ENCODE measurements at places on chromosomes 7 and 10.

- no peak for DNase-seq
These were observed 62.0 kb upstream of the PODXL start for GRCh38 chr7:131618391-131618790.

DNA sequence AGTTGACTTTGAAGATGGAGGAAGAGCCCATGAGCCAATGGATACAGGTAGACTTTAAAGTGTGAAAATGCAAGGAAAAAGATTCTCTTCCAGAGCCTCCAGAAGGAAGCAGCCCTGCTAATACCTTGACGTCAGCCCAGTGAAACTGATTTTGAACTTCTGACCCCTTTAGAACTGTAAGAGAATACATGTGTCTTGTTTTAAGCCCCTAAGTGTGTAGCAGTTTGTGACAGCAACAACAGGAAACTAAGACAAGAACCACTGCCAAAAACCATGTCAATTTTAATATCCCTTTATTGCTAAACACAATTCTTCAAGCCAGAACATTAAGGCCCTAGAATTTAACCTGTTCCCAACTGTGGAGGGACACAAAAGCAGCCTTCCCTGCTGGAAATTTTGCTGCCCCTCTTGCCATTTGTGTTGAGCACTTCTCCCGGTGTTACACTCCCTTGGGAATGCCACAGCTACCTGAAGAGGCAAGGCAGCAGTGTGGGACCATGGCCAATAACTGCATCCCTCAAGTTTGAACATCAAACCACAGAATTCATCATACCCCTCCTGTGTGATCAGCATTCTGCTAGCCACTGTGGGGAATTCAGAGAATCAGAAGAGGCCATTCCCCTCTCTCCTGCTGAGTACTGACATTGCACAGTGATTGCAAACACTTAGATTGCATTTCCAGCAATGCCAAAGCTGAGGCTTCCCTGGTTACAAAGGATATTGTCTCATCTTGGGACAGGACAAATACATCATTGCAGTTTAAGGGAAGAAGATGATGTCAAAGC, 12.3 kb upstream of the CCDC172 start:
- no peak for DNase-seq

- DNase-seq, result no peak
These were observed 357.4 kb downstream of the PPP1R3A start for GRCh38 chr7:113561446-113561845.

DNA sequence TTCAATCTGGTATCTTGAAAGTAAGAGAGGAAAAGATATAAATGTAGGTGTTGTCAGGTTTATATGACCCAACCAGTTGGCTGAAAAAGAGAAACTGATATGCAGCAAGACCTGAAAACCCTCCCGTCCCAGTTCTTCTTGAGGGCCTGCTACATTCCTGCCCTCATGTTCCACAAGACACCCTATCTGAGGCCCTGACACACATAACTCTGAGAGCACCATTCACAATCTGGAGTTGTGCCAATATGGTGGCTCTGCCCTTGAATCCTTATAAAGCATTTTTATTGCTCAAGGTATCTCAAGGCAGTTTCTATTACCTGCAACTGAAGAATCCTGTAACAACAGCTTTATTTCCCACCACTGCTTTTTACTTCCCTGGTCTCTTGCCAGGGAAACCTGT, 17.0 kb downstream of the XPNPEP1 start:
- DNase-seq, result no peak

DNA sequence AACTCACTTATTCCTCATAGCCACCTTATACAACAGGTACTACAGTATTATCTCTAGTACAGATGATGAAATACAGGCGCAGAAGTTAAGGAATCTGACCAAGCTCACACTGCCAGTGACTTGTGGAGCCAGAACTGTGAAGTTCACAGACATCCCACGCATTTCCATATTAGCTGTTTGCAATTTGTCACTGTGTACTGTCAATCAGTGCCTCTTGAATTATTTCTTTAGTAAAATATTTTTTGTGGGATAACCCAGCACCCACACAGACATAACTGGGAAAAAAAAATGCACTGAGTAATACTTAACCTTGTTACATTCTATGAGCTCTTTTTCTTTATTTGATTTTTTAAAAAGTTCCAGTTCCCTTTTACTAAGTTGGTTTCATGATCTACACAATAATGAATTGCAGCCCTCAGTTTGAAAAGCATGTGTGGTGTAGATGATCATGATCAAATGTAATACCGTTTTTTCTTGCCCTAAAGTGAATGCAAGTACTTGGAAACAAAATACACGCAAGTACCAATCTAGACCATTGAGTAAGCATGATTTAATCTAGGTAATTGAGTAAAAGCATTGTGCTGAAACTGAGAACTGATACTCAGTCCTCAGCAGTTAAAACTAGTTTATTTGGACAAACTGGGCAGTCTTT, 14.1 kb downstream of the CUL1 start:
- DNase-seq, result no peak

GRCh38 chr10:87886635-87887034, 23.2 kb downstream of the PTEN start:
- DNase-seq, result no peak

- DNase-seq, result no peak
These were observed 3.9 kb upstream of the VGF start for GRCh38 chr7:101169110-101169837.

DNA sequence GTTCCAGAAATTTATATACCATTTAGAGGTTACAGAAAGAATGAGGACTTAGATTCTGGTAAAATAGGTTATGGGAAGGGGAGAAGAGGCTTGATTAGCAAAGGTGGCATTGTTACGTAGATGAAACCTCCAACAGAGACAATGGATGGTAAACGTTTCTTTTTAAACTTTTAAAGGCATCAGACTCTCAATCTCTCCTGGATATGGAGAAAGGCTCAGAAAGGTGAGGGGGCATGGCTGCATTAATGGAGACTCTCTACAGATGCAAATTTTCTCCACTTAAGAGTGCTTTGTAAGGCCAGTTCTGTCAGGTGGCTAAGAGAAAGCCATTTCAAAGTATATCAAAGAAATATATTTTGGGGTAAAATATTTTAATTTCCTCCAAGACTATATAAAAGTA, 240.9 kb upstream of the PTER start:
- no peak for DNase-seq

DNA sequence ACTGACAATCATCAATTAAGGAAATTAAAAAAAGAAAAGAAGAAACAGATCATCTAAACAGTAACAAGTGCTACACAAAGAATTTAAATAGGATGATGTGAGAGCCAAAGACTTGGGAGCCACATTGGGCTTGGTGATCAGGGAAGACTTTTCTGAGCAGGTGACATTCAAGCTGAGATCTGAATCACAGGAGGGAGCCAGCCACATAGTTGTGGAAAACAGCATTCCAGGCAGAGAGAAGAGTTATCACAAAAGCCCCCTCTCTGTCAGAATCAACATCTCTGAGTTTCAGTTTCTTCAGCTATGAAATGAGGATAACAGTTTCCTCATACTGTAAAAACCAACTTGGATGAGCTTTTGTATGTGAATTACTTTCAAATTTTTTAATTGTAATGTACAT, 169.2 kb upstream of the PLXNA4 start:
- no peak for DNase-seq
